Jurkat, Clone E6-1 (cell line): ENCODE measurements at places on chromosomes 1 and 21.

DNA sequence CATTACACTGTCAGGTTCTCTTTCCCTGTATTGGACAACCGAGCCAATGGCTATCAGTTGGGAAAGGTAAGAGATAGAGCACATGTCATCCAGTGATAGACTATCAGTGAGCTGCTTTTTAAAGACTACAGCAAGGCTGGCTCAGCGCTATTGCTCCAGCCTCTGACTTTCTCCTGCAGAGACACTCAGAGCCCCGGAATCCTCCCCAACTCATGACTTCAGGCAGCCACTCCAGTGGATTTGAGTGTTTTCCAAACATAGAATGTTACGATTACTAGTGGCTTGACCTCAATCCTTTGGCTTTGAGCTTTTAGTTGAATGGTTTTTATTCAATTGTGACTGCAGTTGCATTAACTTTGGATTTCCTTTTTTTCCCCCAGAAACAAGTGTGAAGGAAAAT is 331.9 kb downstream of the DISC1 start:
- DNase-seq, result no peak

DNA sequence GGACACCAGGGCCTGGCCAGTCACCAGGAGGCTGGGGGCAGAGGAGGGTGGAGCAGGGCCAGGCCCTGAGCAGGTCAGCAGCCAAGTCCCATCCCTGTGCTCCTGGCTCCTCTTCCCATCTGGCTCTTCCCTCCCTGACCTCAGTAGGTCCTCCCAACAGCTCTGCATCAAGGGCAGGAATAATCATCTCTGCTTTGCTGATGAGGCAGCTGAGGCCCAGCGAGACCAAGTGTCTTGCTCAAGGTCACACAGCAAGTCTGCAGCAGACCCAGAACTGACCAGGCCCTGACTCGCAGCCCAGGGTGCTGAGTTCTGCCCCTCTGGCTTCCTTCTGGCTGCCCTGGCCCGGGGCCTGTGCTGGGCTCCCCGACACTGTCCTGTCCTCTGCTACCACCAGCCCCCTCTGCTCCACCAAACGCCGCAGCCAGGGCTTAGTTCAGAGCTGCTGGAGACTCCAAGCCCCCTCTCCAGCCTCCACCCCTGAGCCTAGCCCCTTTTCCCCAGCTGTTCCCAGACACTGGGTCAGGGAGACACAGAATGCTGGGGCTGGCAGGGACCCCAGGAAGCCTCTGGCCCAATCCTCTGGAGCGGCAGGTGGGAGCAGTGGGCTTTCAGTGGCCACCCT is 224.9 kb downstream of the PTPRU start:
- no peak for DNase-seq

GRCh38 chr1:165659581-165659895 is 28.5 kb downstream of the MGST3 start:
- DNase-seq, result no peak

- no peak for DNase-seq
Observed at GRCh38 chr1:200923601-200924000, 28.9 kb downstream of the INAVA start.

DNA sequence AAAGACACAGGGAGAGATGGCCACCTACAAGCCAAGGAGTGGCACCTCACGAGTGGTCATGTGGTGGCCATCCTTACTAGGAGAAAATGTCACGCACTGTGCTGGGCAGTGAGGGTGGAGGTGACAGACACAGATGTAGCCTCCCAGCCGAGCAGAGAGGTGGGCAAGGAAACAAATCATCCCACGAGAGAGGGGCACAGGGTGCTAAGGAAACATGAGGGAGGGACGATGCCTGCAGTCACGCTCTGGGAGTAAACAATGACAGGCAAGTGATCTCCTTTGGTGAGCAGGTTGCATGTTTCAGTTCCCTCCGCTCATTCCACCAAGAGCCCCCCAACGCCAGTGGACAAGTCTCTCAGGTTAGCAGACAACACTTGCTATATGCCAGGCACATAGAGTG is 65.8 kb downstream of the CD247 start:
- no peak for DNase-seq
